NCI-H524 (cell line): ENCODE measurements at places on chromosomes 12 and 14.

DNA sequence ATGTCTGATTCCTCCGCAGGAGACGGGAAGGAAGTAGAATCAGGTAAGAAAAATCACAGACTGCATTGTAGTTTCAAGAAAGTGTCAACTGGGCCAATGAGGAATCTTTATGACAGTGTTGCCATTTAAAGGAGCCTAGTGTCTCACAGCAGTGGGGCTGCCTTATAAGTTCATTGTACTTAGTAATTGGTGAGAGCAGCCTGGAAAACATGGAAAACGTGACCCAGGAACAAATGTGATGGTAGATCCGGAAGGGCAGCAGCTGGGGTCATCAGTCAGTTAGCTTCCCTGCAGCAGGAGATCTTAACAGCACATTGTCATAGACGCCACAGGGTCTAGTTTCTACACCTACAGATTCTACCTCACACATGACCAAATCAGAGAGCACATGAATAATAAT is 630.0 kb upstream of the LMO3 start:
- no peak for DNase-seq

DNA sequence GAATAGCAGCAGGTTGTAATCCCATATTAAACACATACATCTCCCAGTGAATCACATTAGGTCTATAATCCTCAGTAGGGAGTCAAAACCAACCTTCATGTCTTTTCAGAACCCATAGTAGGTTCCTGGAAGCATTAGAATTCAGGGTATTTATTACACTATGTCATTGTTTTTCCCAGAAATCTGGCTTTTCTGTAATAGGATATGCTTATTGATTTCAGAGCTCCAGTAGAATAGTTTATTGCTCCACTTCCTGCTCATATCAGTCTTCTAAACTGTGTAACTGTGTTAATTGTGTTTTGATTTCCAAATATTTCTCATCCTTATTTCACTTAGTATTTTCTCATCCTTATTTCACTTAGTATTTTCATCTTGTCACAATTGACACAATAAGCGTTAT is 268.0 kb downstream of the CCDC59 start:
- no peak for DNase-seq

DNA sequence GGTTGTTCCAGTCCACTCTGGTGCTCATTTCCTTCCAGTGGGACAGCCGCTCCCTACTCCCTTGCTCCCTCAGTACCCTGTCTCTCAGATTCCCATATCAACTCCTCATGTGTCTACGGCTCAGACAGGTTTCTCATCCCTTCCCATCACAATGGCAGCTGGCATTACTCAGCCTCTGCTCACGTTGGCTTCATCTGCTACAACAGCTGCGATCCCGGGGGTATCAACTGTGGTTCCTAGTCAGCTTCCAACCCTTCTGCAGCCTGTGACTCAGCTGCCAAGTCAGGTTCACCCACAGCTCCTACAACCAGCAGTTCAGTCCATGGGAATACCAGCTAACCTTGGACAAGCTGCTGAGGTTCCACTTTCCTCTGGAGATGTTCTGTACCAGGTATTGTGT is 69.9 kb downstream of the RAD52 start:
- no peak for DNase-seq

DNA sequence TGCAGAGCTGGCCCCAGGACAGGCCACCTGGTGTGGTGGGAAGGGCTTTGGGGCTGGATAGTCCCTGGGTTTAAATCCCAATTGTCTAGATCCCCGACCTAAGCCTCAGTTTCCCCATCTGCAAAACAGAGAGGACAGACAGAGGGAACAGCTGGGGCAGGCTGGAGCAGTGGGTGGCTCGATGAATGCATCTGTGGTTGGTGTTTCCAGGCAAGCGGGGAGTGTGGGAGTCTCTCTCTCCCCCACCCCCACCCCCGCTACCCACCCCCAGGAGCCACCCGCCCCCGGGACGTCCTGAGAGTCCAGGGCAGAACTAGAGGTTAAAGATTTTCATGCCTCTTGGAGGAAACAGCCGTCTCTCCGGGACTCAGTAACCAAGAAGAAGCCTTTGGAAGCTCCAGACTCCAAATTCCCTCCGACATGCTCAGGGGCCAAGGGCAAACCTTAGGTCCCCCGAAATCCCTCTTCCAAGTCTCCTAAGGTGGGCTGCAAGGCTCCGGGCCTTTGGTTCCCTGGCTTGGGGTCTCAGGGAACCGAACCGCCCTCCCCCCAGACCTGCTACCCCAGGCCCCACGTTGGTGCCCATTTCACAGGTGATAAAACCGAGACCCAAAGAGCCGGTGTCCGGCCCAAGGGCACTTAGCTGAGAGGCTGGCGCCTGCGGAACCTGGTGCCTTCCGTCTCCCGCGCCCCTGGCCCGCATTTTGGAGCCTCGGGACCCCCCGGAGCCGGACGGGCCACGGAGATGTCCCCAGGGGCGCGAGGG is 474 bp downstream of the TRPV4 start:
- DNase-seq: no peak

DNA sequence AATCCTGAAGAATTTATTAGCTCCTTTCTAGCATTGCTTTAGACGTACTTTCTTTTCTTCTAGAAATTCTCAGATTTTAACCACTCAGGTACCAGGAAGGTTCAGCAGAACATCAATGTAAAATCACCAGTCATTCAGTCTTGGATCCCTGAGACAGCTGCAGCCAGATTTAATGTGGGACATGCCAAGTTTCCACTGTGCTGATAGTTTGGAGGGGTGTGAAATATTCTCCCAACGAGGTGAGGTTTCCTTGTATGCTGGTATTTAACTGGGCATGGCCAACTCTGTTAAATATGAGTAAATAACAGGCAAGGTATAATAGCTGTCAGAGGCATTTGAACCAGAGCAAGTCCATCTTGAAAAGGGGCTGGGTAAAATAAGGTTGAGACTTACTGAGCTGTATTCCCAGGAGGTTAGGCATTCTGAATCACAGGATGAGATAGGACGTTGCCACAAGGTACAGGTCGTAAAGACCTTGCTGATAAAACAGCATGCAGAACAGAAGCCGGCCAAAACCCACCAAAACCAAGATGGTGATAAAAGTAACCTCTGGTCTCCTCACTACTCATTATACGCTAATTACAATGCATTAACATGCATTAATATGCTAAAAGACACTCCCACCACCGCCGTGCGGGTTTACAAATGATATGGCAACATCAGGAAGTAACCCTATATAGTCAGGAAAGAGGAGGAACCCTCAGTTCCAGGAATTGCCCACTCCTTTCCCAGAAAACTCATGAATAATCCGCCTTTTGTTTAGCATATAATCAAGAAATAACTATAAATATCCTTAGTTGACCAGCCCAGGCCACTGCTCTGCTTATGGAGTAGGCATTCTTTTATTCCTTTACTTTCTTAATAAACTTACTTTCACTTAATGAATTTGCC is 75.2 kb upstream of the RASSF8 start:
- DNase-seq: no peak

GRCh38 chr12:127393896-127394295 is 873.1 kb upstream of the TMEM132C start:
- DNase-seq: no peak

GRCh38 chr12:118124333-118124874 is 11.5 kb upstream of the PEBP1 start:
- DNase-seq: no peak

DNA sequence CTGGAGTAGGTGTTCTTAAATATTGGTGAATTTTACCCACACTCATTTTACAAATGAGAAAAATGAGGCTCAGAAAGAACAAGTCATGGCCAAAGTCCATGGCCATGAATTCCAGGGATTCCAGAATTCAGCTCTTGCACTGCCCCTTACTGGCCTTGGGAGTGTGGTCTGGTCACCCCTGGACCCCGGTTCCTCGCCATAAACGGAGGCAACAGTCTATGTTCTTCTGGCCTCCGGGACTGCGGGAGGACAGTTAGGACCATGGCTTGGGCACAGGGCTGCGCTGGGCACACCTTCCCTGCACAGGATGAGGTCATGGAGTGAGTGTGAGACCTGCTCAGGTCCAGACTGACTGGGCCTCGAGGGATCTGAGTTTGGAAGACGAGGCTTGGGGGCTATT is 6.9 kb downstream of the CCDC197 start:
- no peak for DNase-seq

DNA sequence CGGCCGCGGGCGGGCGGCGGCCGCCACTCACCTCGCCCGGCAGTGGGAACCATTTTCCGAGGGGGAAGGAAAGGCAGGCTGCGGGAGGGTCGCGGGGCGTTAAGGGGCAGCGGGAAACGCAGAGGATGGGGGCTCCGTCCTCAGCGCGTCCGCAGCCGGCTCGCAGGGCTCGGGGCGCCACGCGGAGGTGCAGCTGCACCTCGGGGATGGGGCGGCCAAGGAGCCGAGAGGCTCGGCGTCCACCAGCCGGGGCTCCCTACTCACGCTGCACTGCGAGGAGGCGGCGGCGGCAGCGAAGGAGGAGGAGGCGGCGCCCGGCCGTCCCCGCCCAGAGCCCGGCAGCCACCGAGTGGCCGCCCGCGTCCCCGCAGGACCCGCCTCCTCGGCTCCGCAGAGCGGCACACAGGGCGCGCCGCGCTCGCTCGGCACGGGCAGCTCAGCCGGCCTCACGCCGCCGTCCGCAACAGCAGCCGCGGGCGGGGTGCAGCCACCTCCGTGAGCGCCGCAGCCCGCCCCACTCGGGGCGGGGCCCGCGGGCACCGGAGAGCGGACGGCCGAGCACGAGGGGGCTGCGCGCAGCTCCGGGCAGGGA is at the start of gene ATP2B1:
TSS of gene ATP2B1 (minus strand) at position 274 of the 592 bp plus-strand sequence. CDS start 52,952 bp downstream, outside the sequence.
- DNase-seq: peak; percentile 57

GRCh38 chr14:77804592-77804991 is 4.7 kb downstream of the ADCK1 start:
- no peak for DNase-seq

GRCh38 chr12:55025508-55025907 is 5.7 kb downstream of the NEUROD4 start:
- no peak for DNase-seq

DNA sequence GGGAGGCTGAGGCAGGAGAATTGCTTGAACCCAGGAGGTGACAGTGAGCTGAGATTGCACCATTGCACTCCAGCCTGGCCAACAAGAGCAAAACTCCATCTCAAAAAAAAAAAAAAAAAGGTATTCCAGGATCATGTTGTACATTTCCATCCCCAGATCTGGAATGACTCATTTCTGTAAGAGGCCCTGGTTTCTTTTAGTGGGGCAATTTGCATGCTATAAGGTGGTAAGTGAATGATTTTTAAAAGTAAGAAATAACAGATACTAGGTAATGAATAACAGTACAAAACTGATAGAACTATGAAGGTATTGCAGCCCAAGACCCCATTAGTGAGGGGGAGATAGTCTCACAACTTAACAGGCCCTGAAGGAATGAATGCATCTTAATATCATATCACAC is 17.7 kb upstream of the ADCK1 start:
- no peak for DNase-seq

- DNase-seq: no peak
These were observed 58.0 kb downstream of the SINHCAF start for GRCh38 chr12:31267966-31268365.
